ENCODE measurements at places on chromosomes 4 and X.

DNA sequence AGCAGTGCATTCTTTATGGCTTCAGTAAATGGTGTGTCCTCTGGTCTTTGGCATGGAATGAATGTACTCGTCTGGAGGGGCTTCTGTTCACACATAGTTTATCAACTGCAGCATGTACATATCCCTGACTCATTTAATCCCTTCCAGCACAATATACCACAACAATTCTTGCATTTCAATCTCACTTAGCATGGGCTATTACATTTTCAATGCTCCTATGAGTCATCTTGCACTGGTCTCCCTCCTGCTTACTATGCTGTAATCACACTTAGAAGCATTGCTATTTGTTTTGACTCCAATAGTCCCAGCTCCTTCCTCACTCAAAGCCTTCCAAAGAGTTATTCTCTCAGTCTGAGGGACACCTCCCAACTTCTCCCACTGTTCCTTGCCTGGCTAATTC, 180.9 kb upstream of the NUDT10 start:
- no peak for DNase-seq

- no peak for DNase-seq
Observed at GRCh38 chrX:120356084-120356483, 5.8 kb upstream of the ATP1B4 start.

DNA sequence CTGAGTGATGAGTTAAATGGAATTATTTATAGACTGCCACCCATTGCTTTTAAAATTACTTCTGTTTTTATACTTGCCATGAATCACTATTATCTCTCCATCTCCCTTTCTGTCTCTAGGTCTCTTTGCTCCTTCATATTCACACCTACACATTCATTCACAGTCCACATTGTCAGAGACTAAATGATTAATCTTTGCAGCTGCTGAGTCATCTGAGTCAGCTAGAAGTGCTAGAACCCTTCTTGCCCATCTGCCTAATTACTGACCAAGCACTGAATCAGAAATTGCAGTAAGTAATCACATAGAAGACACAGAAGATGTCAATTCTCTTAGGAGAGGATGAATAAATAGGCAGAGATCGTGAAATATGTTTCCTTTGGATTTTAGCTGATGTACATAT, 31.6 kb upstream of the RPS6KA6 start:
- no peak for DNase-seq

- no peak for DNase-seq
Observed at GRCh38 chr4:5572114-5572513, 136.2 kb downstream of the EVC2 start.

- no peak for DNase-seq
Observed at GRCh38 chr4:82555276-82555675, 6.5 kb downstream of the TMEM150C start.

- DNase-seq: peak; percentile 76
Observed at GRCh38 chr4:38179690-38180377, 219.6 kb downstream of the PTTG2 start.

GRCh38 chrX:109879991-109880390, 122.9 kb upstream of the TMEM164 start:
- no peak for DNase-seq

DNA sequence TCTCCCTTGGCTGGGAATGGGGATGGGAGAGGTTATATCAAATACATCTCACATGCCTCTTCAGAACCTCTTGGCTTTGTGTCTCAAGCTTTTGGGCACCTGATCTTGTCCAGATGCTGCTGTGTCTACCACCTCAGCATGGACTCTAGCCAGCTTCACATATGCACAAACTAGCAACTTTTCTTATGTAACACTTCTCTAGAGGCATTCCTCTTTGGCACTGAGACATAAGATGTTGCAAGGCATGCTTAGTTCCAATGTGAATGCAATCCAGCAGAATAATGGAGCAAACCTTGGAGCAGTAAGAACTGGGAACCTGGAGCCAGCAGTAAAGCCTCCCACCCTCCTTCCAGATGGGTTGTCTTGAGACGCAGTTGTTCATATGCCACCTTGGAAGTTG, 113.4 kb upstream of the TMEM47 start:
- DNase-seq: no peak

DNA sequence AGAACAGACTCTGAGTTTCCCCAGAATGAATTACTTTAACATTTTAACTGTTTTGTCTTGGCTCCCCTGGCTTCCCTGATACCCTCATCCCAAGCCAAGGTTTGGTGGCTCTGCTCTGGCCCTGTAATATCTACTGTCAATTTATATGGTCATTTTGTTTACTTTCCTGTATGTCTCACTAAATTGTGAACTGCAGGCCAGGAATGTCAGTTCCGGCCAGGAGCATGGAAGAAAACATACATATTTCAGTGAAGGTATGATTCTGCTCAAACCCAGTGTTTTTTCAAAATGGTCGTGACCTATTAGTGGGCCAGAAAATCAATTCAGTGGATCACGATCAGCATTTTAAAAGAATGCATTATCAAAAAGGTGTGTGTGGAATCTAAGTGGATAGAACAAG, 1.2 kb downstream of the RPGR start:
- DNase-seq: no peak

GRCh38 chrX:53316860-53317237, 35.5 kb upstream of the IQSEC2 start:
- DNase-seq: no peak

DNA sequence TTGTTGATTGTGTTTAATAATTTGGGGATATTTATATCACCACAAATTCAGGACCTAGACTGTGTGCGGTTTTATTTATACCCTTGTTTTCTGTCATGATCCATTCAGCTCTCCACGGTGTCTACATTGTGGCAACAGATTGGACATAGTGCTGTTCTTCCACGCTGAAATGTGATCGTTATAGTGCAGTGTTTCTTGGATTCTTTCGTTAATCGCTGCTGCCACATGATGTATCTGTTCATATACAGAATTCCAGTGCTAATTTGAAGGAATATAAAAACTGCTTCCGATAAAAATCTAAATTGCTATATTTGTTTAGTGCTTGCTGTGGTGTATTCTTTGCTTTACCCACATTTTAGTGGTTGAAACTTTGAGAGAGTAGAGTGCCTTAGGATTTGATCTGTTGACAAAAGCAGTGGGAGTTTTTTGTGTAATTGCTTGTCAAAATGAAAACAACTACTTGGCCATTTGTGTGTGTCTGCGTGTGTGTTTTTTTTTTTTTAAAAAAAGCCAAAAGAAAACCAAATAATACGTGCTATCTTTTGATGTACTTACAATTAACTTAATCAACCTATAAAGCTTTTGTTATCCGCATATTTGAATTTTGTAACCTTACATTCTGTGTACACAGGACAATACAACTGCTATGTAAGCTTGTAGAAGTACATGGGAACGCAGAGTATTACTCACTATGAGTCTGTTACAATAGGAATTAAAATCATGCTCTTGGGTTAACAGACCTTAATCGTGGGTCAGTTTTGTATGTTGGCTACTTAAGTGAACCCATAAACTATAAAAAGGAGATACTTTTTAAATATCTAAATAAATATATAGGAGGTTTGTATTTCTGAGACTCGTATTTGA, 353.3 kb downstream of the ARHGAP24 start:
- no peak for DNase-seq

GRCh38 chr4:25915353-25915705, 1.3 kb downstream of the SMIM20 start:
- DNase-seq: no peak

GRCh38 chr4:115596265-115597001, 483.0 kb upstream of the NDST4 start:
- DNase-seq: no peak

GRCh38 chr4:6926681-6927478, 17.3 kb downstream of the TBC1D14 start:
- peak; percentile 76 for DNase-seq

- DNase-seq: no peak
Observed at GRCh38 chr4:134773497-134774000, 572.0 kb upstream of the PABPC4L start.

- no peak for DNase-seq
Observed at GRCh38 chrX:39667191-39667590, 430.6 kb downstream of the BCOR start.

- DNase-seq: no peak
Observed at GRCh38 chrX:101252634-101253033, 33.0 kb downstream of the DRP2 start.
